ENCODE measurements at places on chromosomes 4 and X. TPM values are rescaled to one million over a fixed set of nuclear protein-coding genes. Genes with fewer than 3 reads are reported as not detected.

Gene PNMA6F
- total RNA-seq = not detected

Gene YY2
- total RNA-seq = 3.7 TPM

Gene PGM2
- total RNA-seq = 20.0 TPM

Gene PITX2
- 95.5 TPM for total RNA-seq

Gene PAGE1
- total RNA-seq = not detected

Gene CXCL8
- 8.8 TPM for total RNA-seq

Gene MAGEA1
- not detected for total RNA-seq

DNA sequence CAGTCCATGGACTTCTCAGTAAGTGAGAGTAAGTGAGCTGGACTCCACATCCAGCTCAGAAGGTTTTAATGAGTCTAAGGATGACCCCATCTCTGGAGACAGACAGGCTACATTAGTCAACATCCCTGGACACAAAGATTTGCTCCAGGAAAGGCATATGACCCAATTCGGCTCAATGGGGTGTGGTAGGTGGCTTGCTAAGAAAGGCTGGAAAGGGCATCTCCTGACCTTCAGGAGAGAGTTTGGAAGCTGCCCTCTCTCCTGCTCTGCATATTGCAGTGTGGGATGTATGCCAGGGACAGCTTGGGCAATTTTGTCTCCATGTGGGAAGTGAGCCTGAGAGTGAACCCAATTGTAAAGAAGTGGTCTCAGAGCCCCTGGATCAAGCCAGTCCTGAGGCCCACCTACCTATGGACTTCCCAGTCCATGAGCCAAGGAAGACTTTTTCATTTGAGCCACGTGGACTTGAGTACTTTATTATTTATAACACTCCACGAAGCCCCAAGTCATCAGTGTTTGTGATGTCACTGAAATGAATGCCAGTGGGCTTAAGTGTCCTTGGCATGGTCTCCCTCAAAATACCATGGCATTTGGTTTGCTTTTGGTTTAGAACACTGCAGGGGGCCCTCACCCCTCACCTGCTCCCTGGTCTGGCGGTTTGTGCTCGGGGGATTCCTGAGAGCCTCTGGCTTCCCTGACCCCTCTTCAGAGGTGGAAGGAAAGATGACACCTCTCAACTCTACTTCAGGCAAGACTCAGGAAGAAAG, 10.4 kb upstream of the ABLIM2 start:
- H3K27me3 ChIP-seq = peaks cover 24% of the 10 kb centered on the region
- no peaks in the 10 kb centered on the region for H3K36me3 ChIP-seq
- DNase-seq = no peak

- H3K27me3 ChIP-seq = no peaks in the 10 kb centered on the region
- H3K27ac ChIP-seq = no peak overlapping the region
- no peak for DNase-seq
- peaks cover 13% of the 10 kb centered on the region for H3K4me1 ChIP-seq
- H3K4me3 ChIP-seq = no peak overlapping the region
These were observed 816.1 kb upstream of the IGFBP7 start for GRCh38 chr4:57926311-57926710.

GRCh38 chr4:78166622-78167021, 109.5 kb downstream of the FRAS1 start:
- no peak for DNase-seq
- H3K27ac ChIP-seq = peak overlapping the region; percentile 62
- H3K36me3 ChIP-seq = no peaks in the 10 kb centered on the region
- no peak overlapping the region for H3K4me3 ChIP-seq
- H3K4me1 ChIP-seq = peaks cover 35% of the 10 kb centered on the region
- H3K27me3 ChIP-seq = no peaks in the 10 kb centered on the region

DNA sequence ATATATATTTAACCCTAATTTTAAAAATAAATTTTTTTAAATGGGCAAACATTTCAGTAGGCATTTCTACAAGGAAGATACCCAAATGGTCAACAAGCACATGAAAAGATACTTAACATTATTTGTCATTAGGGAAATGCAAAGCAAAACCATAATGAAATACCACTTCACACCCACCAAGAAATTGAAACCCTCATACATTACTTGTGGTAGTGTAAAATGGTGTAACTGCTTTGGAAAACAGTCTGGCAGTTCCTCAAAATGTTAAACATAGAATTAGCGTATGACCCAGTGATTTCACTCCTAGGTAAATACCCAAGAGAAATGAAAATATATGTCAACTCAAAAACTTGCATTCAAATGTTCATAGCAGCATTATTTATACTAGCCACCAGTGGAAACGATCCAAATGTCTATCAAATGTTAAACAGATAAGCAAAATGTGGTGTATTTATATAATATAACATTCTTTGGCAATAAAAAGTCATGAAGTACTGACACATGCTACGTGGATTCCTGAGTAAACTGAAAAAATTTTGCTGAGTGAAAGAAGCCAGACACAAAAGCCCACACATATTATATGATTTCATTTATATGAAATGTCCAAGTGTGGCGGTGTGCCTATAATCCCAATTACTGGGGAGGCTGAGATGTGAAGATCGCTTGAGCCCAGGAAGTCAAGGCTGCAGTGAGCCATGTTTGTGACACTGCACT, 16.6 kb downstream of the TRIM2 start:
- peak overlapping the region; percentile 45 for H3K27ac ChIP-seq
- H3K4me1 ChIP-seq = peaks cover 32% of the 10 kb centered on the region
- DNase-seq = no peak
- no peak overlapping the region for H3K4me3 ChIP-seq
- H3K27me3 ChIP-seq = no peaks in the 10 kb centered on the region

DNA sequence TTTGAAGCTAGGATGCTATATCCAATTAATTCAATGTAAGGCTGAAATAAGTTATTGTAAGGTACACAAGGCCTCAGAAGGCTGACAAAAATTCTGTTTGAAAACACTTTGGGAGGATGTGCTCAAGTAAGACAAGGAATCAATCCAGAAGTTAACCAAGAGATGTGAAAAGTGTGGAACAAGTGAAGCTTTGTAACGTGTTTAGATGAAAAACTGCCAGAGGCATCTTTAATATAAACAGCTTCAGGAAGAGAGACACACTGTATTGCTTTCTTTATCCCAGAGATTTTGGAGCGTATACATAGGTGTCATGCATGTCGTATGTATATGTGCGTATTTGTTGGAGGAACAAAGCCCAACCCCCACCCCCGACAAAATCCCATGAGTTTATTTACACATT, 28.3 kb upstream of the YTHDC1 start:
- H3K36me3 ChIP-seq = no peaks in the 10 kb centered on the region
- H3K4me3 ChIP-seq = no peak overlapping the region
- peaks cover 11% of the 10 kb centered on the region for H3K4me1 ChIP-seq
- no peak for DNase-seq

DNA sequence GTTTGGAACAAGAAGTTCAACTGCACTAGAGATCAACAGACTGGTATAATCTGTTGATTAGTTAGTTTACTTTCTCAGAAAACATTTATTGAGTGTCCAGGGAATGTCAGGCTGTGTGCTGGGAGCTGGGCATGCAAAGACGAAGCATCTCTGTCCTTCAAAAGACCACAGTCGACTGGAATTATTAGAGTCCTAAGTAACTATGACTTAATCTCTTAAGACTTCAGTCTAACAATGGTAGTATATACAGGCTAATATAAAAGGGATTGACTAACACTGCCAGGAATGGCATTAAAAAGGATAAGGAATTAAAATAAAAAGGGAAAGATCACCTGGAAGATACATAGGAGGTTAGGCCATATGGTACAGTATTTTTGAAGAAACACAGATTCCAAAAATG, 128.7 kb downstream of the WDFY3 start:
- H3K36me3 ChIP-seq = peaks cover 24% of the 10 kb centered on the region
- H3K4me1 ChIP-seq = no peaks in the 10 kb centered on the region
- no peaks in the 10 kb centered on the region for H3K27me3 ChIP-seq
- DNase-seq = no peak
- H3K4me3 ChIP-seq = no peak overlapping the region

DNA sequence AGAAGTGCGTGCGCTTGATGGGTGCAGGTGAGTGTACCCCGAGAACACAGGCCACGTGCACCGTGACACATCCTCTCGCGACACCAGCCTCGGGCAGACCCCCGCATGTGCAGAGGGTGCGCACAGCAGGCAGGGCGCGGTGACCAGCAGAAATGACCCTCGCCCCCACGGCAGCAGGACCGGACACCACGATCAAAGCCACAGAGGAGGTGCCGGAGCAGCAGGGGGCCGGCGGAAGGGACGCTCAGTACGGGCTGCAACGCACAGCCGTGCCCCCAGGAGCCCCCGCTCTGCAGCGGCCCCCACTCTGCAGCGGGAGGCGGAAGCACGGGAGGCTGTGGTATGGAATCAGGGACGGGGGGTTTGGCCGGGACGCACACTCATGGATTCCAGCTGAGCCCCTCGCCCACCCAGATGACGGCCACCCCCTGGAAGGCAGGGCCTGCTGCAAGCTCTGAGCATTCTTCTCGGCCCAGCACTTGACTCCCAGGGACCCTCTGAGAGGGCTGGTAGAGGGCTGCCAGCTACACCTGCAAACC, 17.1 kb downstream of the PPP2R3B start:
- no peak for DNase-seq
- no peaks in the 10 kb centered on the region for H3K36me3 ChIP-seq
- peaks cover 21% of the 10 kb centered on the region for H3K4me1 ChIP-seq
- peaks cover 31% of the 10 kb centered on the region for H3K27me3 ChIP-seq

DNA sequence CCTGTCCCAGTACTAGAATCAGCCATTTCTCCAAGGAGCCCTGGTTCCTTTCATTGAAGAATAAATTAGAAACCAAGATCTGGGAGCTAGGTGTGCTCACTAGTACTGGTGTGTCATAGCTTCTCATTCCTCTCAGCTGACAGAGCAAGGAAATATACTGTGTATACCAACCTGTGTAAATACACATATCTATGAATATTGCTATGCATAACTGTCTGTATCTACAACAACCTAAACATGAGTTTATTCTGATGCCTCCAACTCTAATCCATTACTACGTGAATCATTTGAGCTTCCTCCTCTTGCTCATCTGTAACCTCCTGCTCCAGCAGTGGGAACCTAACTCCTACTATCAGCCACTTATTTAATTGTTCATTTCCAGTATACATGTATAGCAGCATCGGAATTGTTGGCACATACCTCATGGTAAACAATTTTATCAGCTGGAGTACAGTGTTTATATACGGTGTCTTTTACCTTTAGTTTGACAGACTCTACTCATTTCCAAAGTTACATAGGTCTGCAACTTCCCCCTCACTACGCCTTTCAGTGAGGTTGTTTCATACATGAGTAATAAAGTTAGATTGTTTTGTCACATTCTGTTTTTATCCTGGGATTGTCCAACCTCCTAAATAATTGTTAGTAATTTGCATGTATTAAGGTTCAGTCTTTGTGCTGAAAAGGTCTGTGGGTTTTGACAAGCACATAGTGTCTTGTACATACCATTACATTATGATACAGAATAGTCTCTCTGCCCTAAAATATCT, 7.1 kb upstream of the SCRG1 start:
- no peaks in the 10 kb centered on the region for H3K27me3 ChIP-seq
- H3K4me3 ChIP-seq = no peak overlapping the region
- no peaks in the 10 kb centered on the region for H3K4me1 ChIP-seq
- no peak for DNase-seq
- H3K27ac ChIP-seq = no peak overlapping the region
- H3K36me3 ChIP-seq = peaks cover 18% of the 10 kb centered on the region

- no peaks in the 10 kb centered on the region for H3K4me1 ChIP-seq
- no peaks in the 10 kb centered on the region for H3K36me3 ChIP-seq
- DNase-seq = no peak
These were observed 118.2 kb downstream of the NAF1 start for GRCh38 chr4:163048447-163048846.

DNA sequence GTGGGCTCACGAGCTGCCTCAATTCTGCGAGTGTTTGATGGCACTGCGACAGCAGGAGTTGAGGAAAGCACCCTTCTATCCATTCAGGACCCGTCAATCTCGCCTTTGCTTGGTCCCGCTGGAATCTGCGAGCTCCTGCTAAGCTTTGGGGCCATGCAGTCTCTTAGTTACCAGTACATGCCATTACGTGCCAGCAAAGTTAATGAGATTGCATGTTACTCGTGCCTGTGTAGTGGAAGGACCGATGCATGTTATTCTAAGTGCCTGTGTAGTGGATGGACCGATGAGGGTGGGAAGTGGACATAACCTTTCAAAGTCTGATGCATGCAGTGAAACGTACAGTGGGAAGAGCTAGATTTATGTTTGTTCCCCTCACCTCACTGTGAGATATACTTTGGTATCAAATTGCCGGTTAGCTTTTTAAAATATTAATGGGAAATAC, 569 bp downstream of the RPS3A start:
- peaks cover 23% of the 10 kb centered on the region for H3K36me3 ChIP-seq
- H3K4me3 ChIP-seq = peak overlapping the region; percentile 99
- no peaks in the 10 kb centered on the region for H3K27me3 ChIP-seq
- DNase-seq = no peak

- peaks cover 17% of the 10 kb centered on the region for H3K36me3 ChIP-seq
- no peaks in the 10 kb centered on the region for H3K4me1 ChIP-seq
- H3K27me3 ChIP-seq = no peaks in the 10 kb centered on the region
- no peak overlapping the region for H3K4me3 ChIP-seq
- no peak overlapping the region for H3K27ac ChIP-seq
- no peak for DNase-seq
These were observed 30.3 kb downstream of the NSDHL start for GRCh38 chrX:152861116-152861515.

GRCh38 chr4:574346-575161, 1.5 kb downstream of the TMEM271 start:
- H3K36me3 ChIP-seq = no peaks in the 10 kb centered on the region
- no peak for DNase-seq
- peak overlapping the region; percentile 25 for H3K4me3 ChIP-seq
- H3K4me1 ChIP-seq = peaks cover 10% of the 10 kb centered on the region

DNA sequence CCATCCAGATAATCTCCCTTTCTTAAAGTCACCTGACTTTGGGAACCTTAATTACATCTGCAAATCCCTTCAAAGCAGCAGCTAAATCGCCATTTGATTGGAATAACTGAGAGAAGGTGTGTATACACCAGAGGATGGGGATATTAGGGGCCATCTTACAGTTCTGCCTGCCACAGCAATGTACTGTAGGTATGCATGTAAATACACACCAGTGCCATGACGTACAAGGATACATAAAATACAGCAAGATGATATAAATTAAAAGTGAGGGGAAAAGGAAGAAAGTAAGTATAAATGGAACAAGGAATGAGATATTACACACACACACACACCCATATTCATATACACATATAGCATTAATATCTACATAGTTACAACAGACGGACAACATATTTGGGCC, 81.2 kb downstream of the CBR4 start:
- peaks cover under 1% of the 10 kb centered on the region for H3K4me1 ChIP-seq
- H3K4me3 ChIP-seq = no peak overlapping the region
- H3K27ac ChIP-seq = peak overlapping the region; percentile 59
- no peaks in the 10 kb centered on the region for H3K27me3 ChIP-seq

DNA sequence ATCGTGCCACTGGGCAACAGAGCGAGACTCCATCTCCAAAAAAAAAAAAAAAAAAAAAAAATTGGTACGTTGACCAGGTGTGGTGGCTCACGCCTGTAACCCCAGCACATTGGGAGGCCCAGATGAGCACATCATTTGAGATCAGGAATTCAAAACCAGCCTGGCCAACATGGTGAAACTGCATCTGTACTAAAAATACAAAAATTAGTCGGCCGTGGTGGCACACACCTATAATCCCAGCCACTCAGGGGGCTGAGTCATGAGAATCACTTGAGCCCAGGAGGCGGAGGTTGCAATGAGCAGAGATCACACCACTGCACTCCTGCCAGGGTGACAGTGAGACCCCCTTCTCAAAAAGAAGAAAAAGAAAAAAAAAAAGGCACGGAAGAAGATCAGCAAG, 24.5 kb downstream of the RBMX start:
- DNase-seq = no peak
- no peak overlapping the region for H3K4me3 ChIP-seq
- H3K4me1 ChIP-seq = peaks cover 2% of the 10 kb centered on the region
- H3K36me3 ChIP-seq = peaks cover 46% of the 10 kb centered on the region
- no peaks in the 10 kb centered on the region for H3K27me3 ChIP-seq
- no peak overlapping the region for H3K27ac ChIP-seq

All from mesothelial cell of epicardium (in vitro differentiated cells).